ENCODE measurements at places on chromosomes 5 and 9.

- H3K4me1 ChIP-seq, result no peaks in the 10 kb centered on the region
- H3K36me3 ChIP-seq, result no peaks in the 10 kb centered on the region
- no peak overlapping the region for H3K27ac ChIP-seq
- H3K4me3 ChIP-seq, result no peak overlapping the region
Measured at GRCh38 chr9:84759300-84759750, 89.8 kb downstream of the NTRK2 start.

- no peak for DNase-seq
- H3K36me3 ChIP-seq, result no peaks in the 10 kb centered on the region
- H3K27ac ChIP-seq, result no peak overlapping the region
- H3K27me3 ChIP-seq, result no peaks in the 10 kb centered on the region
Measured at GRCh38 chr5:142053426-142054151, 40.8 kb upstream of the GNPDA1 start.

DNA sequence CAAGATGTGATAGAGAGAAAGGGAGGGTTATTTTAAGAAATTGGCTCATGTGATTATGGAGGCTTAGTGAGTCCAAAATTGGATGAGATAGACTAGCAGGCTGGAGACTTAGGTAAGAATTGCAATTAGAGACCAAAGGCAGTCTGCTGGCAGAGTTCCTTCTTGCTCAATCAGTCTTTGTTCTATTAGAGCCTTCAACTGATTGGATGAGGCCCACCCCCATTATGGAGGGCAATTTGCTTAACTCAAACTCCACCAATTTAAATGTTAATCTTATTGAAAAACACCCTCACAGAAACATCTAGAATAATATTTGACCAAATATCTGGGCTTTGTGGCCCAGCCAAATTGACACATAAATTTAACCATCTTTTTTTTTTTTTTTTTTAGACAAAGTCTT, 23.9 kb upstream of the TPD52L3 start:
- H3K36me3 ChIP-seq, result no peaks in the 10 kb centered on the region
- no peaks in the 10 kb centered on the region for H3K4me1 ChIP-seq
- H3K4me3 ChIP-seq, result no peak overlapping the region
- no peak for DNase-seq
- no peak overlapping the region for H3K27ac ChIP-seq

DNA sequence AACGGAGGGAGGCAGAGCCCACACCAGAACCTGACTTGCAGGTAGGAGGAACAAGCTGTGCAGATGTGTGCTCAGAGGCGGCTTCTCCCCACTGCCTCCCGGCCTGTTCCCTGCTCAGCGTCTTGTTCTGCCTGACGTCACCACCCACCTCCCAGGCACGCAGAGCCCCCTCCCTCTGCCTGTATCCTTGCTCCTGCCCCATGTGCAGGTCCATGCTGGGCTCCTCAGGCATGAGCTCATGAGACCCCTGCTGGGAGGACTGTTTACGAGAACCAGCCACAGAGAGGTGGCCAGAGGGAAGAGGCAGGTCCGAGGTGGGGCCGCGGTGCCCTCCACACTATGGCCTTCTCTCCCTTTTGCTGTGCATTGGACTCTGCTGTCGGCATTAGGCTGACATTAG, 45.5 kb downstream of the SLC6A3 start:
- no peak overlapping the region for H3K4me3 ChIP-seq
- H3K27ac ChIP-seq, result no peak overlapping the region
- H3K4me1 ChIP-seq, result no peaks in the 10 kb centered on the region

- no peak for DNase-seq
- H3K4me3 ChIP-seq, result no peak overlapping the region
- no peaks in the 10 kb centered on the region for H3K36me3 ChIP-seq
- no peaks in the 10 kb centered on the region for H3K4me1 ChIP-seq
Measured at GRCh38 chr5:126433701-126434100, 10.5 kb downstream of the GRAMD2B start.

DNA sequence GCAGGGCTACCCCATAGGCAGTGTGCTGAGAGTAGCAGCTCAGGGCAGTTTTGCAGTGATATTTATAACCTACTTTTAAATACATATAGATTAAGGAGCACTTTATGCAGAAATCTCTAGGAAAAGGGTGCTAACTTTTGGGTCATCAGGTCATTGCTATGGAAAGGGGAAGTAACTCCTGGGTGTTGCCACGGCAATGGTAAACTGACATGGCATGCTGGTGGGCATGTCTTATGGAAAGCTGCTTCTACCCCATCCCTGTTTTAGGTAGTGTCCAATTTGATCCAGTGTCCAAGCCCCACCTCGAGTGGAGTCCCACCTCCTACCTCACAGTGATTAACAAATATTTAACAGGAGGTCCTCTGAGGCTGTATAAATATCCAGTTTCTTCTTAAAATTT, 56.8 kb upstream of the XPA start:
- DNase-seq, result no peak
- no peaks in the 10 kb centered on the region for H3K36me3 ChIP-seq
- no peak overlapping the region for H3K4me3 ChIP-seq
- H3K27ac ChIP-seq, result no peak overlapping the region
- no peaks in the 10 kb centered on the region for H3K4me1 ChIP-seq

DNA sequence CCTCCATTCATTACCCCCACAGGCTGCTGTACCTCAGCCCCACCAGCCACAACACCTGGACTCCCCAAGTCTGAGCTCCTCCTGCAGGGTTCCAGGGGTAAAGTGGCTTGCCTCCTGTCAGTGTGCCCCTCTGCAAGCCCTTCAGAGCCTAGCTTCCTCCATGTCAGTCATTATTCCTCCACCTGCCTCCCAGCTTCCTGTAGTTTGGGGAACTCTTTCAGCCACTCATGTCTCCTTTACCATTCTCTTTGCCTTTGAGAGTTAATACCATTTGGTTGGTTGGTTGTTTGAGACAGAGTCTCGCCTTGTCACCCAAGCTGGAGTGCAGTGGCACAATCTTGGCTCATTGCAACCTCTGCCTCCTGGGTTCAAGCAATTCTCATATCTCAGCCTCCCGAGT, 36.2 kb downstream of the IRF1 start:
- DNase-seq, result no peak
- H3K4me1 ChIP-seq, result no peaks in the 10 kb centered on the region
- H3K27me3 ChIP-seq, result no peaks in the 10 kb centered on the region
- H3K36me3 ChIP-seq, result no peaks in the 10 kb centered on the region
- H3K4me3 ChIP-seq, result no peak overlapping the region

GRCh38 chr5:392431-392988, 50.5 kb upstream of the EXOC3 start:
- no peaks in the 10 kb centered on the region for H3K36me3 ChIP-seq
- no peaks in the 10 kb centered on the region for H3K27me3 ChIP-seq
- no peak overlapping the region for H3K27ac ChIP-seq

DNA sequence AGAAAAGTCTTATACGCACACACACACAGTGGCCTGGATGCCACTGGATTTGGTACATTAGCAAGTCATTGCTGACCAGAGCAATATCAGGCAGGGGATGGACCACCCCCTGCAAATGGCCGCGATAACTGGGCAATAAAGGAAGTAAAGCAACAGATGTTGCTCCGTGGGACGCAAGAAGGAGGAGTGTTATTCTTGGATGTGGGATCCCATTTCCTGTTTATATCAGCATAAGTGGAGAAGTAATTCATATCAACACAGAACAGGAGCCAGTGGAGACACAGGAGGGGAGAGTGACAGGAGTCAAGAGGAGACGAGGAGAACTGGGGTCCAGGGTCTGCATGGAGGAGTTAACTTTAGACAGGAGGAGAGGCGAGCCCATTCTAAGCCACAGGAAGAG, 18.4 kb downstream of the RUFY1 start:
- H3K27me3 ChIP-seq, result no peaks in the 10 kb centered on the region
- no peak for DNase-seq
- no peak overlapping the region for H3K4me3 ChIP-seq
- peaks cover 93% of the 10 kb centered on the region for H3K36me3 ChIP-seq
- H3K4me1 ChIP-seq, result no peaks in the 10 kb centered on the region
- no peak overlapping the region for H3K27ac ChIP-seq

GRCh38 chr5:37799865-37800421, 39.9 kb downstream of the GDNF start:
- H3K4me1 ChIP-seq, result peaks cover 3% of the 10 kb centered on the region
- no peak overlapping the region for H3K27ac ChIP-seq
- no peaks in the 10 kb centered on the region for H3K27me3 ChIP-seq
- no peak for DNase-seq
- no peak overlapping the region for H3K4me3 ChIP-seq

- no peak for DNase-seq
- H3K4me1 ChIP-seq, result no peaks in the 10 kb centered on the region
- no peaks in the 10 kb centered on the region for H3K36me3 ChIP-seq
- H3K27me3 ChIP-seq, result no peaks in the 10 kb centered on the region
Measured at GRCh38 chr5:159628703-159629102, 287.6 kb upstream of the ADRA1B start.

DNA sequence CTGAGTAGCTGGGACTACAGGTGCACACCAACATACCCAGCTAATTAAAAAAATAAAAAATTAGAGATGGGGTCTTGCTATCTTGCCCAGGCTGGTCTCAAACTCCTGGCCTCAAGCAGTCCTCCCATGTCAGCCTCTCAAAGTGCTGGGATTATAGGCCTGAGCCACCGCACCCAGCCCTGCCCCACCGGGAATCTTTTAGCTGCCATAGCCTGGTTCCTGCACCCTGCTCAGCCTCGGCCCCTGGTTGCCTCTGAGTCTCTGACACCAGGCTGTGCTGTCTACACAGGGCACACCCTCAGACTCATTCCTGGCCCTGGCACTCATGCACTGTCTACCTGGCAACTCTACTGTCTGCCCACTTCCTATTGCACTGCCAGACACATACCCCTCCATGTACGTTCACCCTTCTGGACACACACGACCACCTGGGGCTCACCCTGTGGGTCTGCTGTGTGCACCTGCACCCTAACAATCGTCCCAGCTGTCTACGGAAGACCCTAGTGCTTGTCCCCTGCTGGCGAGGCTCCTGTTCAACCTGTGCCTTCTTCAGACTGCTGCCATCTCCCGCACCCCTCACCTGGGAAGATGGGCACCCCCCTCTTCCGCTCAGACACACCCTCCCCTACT, 1.4 kb downstream of the PROP1 start:
- no peaks in the 10 kb centered on the region for H3K4me1 ChIP-seq
- DNase-seq, result no peak
- H3K27me3 ChIP-seq, result no peaks in the 10 kb centered on the region
- H3K36me3 ChIP-seq, result no peaks in the 10 kb centered on the region
- H3K4me3 ChIP-seq, result no peak overlapping the region
- no peak overlapping the region for H3K27ac ChIP-seq

DNA sequence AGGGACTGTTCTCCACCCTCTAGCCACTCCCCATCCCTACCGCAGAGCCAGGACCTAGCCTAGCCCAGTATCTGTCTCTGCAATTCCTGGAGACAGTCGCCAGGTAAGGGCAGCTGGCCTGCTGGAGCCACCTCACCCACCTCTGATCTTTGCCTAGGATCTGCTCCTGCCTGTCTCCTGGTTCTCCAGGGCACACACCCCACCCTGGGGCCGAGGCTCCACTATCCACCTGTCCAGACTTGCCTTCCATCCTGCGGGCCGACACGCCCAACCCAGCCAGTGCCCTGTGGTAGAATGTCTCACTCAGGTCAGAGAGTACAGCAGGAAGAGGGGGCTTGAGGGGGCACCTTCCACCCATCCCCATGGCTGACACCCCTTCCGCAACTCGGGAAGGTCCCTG, 15.7 kb upstream of the AQP7 start:
- H3K27ac ChIP-seq, result no peak overlapping the region
- DNase-seq, result no peak
- peaks cover 9% of the 10 kb centered on the region for H3K4me1 ChIP-seq
- no peaks in the 10 kb centered on the region for H3K27me3 ChIP-seq
- no peak overlapping the region for H3K4me3 ChIP-seq
- H3K36me3 ChIP-seq, result no peaks in the 10 kb centered on the region

DNA sequence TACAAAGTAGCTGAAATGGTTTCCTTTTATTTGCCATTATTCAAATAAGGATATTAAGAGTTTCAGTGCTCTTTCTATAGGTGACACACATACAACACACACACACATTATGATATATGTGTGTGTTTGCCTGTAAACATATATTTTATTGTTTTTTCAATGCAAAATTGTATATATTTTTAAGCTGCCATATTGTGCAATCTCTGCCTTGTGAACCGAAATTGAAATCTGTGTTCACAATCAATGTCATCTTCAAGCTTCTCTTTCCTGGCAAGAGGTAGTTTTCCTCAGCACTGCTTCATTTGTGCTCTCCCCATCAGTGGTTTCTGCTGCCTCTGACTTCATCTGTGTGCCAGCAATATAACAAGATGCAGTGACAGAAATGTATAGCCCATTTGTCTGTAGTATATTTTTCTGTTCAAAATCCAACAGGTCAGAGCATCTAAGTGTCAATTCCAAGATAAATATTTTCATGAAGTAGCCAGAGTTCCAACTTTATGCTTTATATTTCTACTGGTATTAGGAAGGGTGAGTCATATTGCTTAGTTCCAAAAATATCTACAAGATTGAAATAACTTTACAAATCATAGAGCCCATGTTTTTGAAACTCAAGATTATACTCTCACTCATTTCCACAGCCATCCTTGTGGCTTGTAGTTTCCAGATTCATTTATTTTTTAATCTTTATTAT, 1704.8 kb upstream of the CDH9 start:
- H3K36me3 ChIP-seq, result no peaks in the 10 kb centered on the region
- no peak overlapping the region for H3K4me3 ChIP-seq
- no peak for DNase-seq
- H3K27ac ChIP-seq, result no peak overlapping the region
- no peaks in the 10 kb centered on the region for H3K4me1 ChIP-seq

GRCh38 chr5:41834506-41834905, 35.7 kb downstream of the OXCT1 start:
- H3K4me3 ChIP-seq, result no peak overlapping the region
- peaks cover 18% of the 10 kb centered on the region for H3K36me3 ChIP-seq
- DNase-seq, result no peak
- H3K27ac ChIP-seq, result no peak overlapping the region
- no peaks in the 10 kb centered on the region for H3K27me3 ChIP-seq
